ENCODE measurements at places on chromosomes 2 and 18.
A peak's percentile ranks its signal among the peaks of the same experiment; 100 is the strongest.

GRCh38 chr2:144522897-144523595 lies 3.1 kb upstream of the ZEB2 start:
- peak; percentile 80 for DNase-seq

DNA sequence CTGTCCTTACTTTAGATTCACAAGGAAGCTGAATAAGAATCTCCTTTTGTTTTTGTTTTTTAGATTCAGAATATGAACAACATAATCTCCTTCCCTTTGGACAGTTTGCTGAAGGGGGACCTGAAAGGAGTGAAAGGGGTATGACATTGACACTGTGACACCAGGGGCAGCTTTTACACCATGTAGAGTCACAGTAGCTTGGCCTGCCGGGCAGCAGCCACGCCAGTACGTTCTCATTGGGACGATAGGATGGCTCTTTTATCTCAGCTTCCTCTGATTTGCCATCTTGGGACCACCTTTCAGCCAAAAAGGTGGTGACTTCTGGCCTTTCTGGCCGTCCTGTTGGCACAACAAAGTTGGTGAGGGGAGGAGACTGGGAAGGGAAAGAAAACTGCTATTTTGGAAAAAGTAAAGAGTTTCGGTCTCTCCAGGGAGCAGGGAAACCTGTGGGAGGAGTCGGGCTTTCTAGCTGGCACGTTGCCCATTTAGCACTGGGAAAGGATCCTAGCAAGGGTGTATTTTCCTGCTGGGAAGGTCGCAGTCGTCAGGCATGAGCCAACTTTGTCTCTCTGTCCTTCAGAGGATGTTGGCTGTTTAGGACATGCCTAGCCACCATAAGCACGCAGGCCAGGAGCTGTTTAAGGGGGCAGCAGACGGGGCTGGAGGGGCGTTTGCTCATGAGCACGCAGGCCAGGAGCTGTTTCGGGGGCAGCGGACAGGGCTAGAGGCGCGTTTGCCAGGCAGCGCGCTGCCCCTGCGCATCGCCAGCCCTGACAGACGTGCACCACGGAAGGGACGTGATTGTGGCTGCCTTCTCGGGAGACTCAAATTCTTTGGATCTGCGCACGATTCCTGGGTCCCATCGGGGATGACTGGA lies 104.6 kb downstream of the ITGB1BP1 start:
- no peak for DNase-seq

DNA sequence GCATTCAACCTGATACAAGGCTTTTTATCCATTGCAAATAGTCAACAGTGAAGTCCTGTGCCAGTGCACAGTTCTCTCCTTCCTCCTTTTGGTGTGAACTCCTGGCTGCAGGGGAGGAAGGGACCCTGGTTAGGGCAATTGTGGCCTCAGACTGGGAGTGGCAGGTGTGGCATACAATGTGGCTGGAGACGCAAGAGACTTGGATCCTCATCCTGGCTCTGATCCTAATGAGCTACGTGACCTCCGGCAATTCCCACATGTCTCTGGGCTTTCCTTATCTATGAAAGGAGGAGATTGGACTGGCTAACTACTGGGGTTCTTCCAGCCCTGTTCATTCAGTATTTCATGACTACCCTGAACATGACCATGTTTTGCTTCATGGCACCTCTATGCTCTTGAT lies 10.5 kb upstream of the IL1A start:
- DNase-seq, result no peak

DNA sequence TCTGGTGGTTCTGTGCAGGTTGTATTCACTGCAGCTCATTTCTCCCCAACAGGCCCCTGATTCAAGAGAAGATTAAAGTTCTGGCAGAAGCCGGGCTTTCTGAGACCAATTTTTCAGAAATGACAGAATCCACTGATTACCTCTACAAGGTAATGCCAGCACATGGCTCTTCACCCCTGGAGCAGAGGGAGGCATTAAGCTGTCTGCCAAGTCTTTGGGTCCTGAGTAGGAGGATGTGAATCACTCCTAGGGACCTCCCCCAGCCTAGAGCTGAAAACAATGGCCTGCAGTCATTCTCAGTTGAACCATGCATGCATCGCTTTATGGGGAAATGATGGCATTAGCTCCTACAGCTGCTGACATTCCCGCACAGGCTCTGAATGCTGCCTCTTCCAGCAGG lies 20.5 kb upstream of the RPL37A start:
- peak; percentile 71 for DNase-seq

- DNase-seq, result no peak
Measured at GRCh38 chr18:52345428-52345827, 5.4 kb downstream of the DCC start.

DNA sequence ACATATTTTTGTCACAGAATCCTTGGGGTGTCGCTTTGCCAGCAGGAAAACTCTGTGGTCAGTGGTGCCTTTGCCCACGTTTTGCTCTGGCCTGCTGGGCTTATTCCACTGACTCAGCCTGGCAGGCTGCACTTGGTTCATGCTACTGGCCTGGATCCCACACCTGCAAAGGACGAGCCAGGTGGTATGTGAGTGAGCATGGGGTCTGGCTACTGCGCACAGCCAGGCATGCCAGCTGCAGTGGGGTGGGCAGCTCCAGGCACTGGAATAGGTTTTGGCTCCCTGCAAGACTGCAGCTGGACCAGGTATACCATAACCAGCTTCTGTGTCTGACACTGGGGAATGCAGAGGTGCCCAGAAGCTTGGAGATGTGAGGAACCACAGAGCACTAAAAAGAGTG lies 197.9 kb upstream of the VRK2 start:
- DNase-seq, result no peak

- no peak for DNase-seq
Measured at GRCh38 chr2:189581354-189582139, 961 bp upstream of the SLC40A1 start.

GRCh38 chr2:64942693-64943092 lies 46.5 kb upstream of the SLC1A4 start:
- no peak for DNase-seq

DNA sequence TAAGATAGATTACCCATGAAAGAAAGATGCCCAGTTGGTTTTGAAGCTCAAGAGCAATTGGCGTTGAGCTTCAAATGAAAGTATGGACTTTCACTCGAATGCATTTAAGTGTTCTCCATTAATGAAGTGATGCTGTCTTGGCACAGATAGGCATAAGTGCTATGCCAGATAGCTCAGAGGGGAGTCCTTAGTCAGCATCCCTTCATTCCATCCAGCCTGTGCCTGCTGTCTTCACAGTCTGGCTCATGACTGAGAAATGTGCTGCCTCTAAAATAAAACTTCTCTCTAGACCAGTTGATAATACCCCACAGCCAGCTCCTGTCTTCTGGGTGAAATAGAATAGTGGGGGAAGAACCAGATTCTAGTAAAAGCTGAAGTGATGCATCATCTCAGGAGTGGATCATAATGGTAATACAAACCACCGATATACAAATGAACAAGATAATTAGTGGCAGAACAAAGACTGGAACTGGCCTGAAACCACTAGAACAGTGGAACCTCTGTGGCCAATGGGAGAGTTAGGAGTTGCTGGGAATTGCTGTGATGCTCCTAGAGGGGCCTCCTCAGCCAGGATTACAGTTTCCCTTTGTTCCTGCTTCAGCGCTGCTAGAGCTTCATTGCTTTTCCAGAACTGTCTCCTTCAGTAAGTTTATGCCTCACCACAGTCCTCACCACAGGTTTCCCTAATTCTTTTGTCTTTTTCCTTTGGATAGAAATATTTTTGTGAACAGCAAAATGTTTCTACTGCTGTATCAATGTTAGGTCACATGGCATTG lies 359.3 kb downstream of the KIAA1328 start:
- DNase-seq, result no peak

- DNase-seq, result no peak
Measured at GRCh38 chr18:8081872-8082553, 514.9 kb downstream of the PTPRM start.

DNA sequence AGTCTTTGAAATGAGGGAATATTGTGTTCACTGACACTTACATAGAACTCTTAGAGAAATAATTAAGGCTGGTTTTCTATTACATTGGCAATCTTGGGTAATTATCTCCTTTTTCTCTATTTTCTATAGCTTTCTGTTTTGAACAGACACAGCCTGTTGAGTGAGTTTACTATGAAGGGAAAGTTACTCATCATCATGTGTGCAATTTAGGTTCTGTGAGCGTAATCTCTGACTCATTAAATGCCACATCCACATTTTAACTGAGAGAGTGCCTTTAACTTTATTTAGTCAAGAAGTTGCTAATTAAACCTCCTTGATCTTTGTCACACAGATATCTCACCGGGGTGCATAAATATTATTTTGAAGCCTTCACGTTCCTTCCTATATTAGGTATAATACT lies 174.0 kb upstream of the SLC8A1 start:
- DNase-seq, result no peak

DNA sequence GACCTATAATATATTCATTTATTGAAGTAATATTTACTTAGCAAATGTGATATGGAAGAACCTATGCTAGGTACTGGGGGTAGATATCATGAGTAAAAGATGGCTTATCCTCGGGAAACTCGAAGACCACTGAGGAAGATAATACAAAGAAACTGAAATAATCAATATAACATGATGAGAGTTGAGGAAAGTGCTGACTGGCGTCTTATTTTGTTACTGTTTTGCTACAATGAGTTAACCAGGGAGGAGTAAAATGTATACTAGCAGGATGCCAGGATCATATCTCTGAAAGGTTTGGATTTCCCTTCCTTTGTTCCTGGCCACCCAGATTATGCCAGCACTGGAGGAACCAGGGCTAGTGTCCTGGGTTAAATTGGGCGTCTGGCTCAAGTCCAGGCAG lies 111.7 kb upstream of the SPATS2L start:
- no peak for DNase-seq

DNA sequence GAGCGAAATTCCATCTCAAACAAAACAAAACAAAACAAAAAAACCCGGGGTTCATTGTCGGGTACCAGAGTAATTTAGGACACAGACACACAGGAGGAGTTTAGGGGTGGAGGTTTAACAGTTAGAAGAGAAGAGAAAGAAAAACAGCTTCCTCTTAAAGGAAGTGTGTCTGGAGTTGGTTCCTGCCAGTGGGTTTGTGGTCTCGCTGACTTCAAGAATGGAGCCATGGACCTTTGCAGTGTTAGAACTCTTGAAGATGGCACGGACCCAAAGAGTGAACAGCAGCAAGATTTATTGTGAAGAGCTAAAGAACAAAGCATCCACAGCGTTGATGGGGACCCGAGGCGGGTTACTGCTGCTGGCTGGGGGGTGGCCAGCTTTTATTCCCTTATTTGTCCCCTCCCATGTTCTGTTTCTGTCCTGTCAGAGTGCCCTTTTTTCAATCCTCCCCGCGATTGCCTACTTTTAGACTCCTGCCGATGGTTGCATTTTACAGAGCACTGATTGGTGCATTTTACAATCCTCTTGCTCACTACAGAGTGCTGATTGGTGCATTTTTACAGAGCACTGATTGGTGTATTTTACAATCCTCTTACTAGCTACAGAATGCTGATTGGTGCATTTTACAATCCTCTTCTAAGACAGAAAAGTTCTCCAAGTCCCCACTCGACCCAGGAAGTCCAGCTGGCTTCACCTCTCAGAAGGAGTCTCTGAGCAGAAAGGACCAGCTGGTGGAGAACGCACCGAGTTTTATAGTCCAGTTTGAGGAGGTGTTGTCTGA lies 28.7 kb upstream of the ATP8B1 start:
- no peak for DNase-seq

- DNase-seq, result no peak
Measured at GRCh38 chr2:111705239-111705638, 178.8 kb downstream of the ANAPC1 start.

DNA sequence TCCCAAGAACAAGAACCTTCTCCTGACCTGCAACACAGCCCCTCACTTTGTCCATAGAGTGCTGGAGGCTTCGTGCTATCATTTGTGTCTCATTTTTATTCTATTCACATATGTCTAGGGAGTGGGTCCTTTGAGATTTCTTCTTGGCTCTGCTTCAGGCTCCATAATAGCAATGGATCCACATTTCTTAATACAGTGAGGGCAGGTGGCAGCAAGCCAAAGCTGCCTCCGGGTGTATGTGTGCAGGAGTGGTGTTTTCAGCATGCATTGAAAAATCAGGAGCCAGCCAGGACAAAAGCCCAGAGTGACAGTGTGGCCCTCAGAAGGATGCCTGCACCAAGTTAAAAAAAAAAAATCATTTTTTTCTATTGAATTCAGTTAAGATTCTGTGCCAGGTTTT lies 115.1 kb upstream of the PELI1 start:
- DNase-seq, result no peak

DNA sequence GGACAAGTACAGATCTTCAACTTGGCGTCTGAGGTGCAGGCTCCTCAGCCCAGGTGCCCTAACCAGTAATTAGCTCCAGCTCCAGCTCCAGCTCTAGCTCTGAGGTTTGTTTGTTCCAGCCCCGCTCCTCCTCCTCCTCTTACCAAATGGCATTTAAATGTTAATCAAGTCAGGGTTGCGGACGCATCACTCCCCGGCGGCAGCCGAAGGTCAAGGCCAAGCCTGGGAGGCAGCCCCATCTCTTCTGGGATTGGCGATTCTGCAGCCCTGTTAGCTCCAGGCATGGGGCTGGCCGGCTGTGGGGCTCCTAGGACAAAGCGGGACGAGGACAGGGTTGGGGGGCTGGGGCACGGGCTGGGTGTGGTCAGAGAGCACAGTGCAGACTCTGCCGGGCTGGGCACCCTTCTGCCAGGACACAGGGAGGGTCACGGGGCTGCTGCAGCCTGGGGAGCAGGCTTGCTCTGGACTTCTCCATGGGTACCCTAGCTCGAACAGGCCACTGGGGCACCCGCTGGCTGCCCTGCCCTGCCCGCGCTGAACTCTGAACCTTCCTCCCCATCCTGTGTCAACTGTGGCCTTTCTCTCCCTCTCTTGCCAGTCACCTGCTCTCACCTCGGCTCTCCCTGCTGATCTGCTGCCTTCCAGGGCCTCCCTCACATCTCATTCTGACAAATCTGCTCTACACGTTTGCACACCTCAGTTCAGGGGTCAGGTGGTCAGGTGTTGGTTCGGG lies 203.3 kb downstream of the CELF4 start:
- DNase-seq, result no peak

DNA sequence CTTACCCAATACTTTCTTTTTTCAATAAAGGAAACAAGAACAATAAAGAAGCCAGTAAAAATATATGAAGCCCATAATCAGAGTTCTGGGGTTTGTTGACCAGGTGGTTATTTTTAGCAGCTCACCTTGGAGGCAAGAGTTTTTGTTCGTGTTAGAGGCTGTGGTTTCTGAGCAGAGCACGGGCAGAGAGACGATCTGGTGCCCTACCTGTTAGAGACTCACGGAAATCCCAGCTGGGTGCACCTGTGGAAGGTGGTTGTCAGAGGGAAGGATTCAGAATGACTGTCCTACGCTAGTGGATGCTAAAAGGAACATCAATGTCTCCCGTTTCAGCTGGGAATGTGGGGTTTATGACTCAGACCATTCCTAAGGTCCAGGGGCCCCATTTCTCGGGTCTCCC lies 87.6 kb downstream of the NRP2 start:
- DNase-seq, result no peak

- DNase-seq, result no peak
Measured at GRCh38 chr18:44816477-44816876, 135.8 kb downstream of the SETBP1 start.

- DNase-seq, result no peak
Measured at GRCh38 chr2:127826047-127826446, 15.1 kb upstream of the WDR33 start.

DNA sequence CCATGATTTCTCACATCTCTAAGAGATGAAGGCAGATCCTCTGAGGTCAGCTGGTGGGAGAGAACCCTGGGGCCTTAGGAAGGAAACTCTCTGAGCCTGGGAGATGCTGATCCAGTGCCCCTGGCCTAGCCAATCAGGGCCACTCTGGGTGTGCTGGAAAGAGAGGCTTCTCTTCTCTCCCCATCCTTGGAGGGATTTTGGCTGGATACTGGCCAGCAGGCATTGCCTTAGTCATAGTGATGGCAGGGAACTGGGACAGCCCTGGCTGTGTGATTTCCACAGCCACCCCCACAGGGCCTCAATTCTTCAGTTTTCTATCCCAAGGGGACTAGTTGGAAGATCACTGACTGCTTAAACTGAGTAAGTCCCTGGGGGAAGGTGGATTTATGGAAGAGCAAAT lies 26.6 kb upstream of the PLB1 start:
- no peak for DNase-seq

All from globus pallidus (tissue), 1 donor.